ENCODE measurements at places on chromosomes 5 and 9. TPM values are rescaled to one million over a fixed set of nuclear protein-coding genes. Genes with fewer than 3 reads are reported as not detected.

GRCh38 chr9:85064811-85065371 is 395.4 kb downstream of the NTRK2 start:
- no peak for DNase-seq
- no peak overlapping the region for H3K27ac ChIP-seq
- H3K4me3 ChIP-seq: no peak overlapping the region
- no peaks in the 10 kb centered on the region for H3K36me3 ChIP-seq

GRCh38 chr9:125183054-125183453 is 6.5 kb downstream of the PPP6C start:
- no peak for DNase-seq
- H3K27me3 ChIP-seq: no peaks in the 10 kb centered on the region

DNA sequence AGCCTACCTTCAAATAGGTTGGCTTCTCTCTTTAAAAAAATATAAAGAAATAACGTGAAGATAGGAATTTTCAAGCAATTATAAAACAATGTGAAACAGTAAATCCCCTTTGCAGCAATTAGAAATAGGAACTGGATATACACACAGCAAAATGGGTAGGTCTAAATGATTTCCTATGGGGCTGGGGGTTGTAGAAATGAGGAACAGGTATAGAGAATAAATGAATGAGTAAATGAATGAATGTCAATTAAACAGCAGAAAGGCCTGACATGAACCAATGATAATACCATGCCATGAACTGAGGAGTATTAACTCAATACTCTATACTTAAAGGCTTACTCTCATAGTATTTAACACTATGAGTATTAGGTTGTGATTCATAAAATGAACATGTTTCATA is 21.6 kb downstream of the SSBP2 start:
- H3K27ac ChIP-seq: no peak overlapping the region
- H3K4me1 ChIP-seq: peaks cover 13% of the 10 kb centered on the region
- H3K4me3 ChIP-seq: no peak overlapping the region
- no peaks in the 10 kb centered on the region for H3K27me3 ChIP-seq
- H3K36me3 ChIP-seq: no peaks in the 10 kb centered on the region

Gene PCDHGA10
- total RNA-seq: not detected

GRCh38 chr5:78633700-78634099 is 14.9 kb downstream of the LHFPL2 start:
- H3K36me3 ChIP-seq: no peaks in the 10 kb centered on the region
- DNase-seq: no peak
- no peaks in the 10 kb centered on the region for H3K4me1 ChIP-seq
- H3K27me3 ChIP-seq: peaks cover 5% of the 10 kb centered on the region
- no peak overlapping the region for H3K27ac ChIP-seq

DNA sequence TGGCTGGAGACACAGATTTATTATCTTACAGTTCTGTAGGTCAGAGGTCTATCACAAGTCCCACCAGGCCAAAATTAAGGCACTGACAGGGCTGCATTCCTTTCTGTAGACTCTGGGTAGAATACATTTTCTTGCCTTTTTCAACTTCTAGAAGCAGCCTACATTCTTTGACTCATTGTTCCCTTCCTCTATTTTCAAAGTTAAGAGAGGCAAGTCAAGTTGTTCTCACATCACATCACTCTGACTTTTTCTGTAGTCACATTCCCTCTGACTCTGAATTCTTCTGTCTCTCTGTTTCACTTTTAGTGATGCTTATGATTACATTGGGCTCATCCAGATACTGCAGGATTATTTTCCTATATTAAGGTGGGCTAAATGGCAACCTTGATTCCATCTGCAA is 119.0 kb downstream of the MELK start:
- H3K4me3 ChIP-seq: no peak overlapping the region
- H3K27me3 ChIP-seq: peaks cover 7% of the 10 kb centered on the region
- no peaks in the 10 kb centered on the region for H3K36me3 ChIP-seq
- no peak overlapping the region for H3K27ac ChIP-seq
- no peak for DNase-seq

DNA sequence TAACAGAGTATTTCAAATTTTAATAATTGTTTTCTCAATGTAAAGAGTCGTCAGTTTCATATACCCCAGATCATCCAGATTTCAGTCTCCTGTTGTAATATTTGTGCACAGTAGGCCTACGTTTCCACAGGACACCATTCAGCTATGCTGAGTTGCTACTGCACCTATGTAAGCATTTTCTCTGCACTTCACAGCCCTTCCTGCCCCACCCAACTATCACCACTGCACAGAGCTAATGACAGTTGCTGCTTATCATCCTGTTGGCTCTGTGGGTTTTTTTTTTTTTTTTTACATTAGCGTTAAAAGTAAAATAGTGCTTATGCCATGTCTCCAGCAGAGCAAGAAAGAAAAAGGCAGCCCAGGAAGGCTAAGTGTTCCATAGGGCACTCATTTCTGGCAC is 5.9 kb upstream of the PRKACG start:
- no peak for DNase-seq
- peaks cover under 1% of the 10 kb centered on the region for H3K27me3 ChIP-seq
- peaks cover 14% of the 10 kb centered on the region for H3K4me1 ChIP-seq
- no peak overlapping the region for H3K27ac ChIP-seq
- no peak overlapping the region for H3K4me3 ChIP-seq
- no peaks in the 10 kb centered on the region for H3K36me3 ChIP-seq

Gene ARID3C
- total RNA-seq: 0.32 TPM

Measured in activated CD8-positive, alpha-beta T cell treated with anti-CD3 and anti-CD28 coated beads for 36 hours (primary cell).